Substantia nigra (tissue), 51 donors: ENCODE measurements at places on chromosomes 16 and 17.

DNA sequence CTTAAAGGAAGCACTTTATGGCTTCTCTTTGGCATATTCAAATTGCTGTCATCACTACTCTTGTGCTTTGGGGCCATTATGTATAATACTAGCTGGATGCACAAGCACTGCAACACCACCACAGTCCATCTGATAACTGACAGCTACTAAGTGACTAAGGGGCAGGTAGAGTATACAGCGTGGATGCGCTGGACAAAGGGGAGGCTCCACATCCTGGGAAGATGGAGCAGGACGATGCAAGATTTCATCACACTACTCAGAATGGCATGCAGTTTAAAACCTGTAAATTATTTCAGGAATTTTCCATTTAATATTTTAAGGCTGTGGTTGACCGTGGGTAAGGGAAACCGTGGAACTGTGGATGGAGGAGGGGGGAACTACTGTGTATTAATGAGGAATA lies 25.0 kb downstream of the MPRIP start:
- DNase-seq = no peak

DNA sequence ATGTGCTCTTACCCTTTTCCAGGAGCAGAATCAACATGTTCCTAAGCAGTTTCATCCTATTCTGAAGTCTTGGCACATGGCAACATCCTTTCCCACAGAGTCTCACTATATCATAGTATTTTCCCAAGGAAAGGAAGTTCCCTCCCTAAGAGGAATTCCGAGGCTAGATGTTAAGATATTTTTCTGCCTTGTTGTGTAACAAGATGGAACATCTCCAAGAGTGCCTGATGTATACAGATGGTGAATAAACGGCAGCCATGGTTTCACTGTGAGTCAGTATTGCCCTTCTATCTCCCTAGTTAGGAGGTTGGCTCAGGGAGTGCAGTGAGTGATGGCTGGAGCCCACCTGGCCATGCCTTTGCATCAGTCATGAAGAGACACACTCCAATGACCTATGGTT lies 48.2 kb downstream of the SPACA3 start:
- DNase-seq = no peak

DNA sequence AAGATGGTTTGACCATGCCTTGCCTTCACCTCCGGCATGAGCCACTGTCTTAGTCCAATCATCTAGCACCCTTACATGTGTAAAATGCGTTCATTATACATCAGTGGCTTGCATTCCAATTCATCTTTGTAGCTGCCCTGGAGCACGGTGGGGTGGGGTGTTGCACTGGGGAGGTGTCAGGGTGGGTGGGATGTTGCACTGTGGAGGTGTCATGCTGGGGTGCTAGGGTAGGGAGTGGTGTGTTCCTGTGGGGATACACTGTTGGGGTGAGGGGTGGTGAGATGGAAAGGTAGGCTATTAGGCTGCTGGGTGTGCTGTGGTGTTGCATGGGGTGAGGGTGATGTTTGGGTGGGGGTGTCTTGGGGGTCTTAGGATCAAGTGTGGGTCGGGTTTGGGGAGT lies 47.0 kb downstream of the NLRC5 start:
- DNase-seq = no peak

- DNase-seq = no peak
Observed at GRCh38 chr16:49473773-49474172, 100.2 kb downstream of the C16orf78 start.

DNA sequence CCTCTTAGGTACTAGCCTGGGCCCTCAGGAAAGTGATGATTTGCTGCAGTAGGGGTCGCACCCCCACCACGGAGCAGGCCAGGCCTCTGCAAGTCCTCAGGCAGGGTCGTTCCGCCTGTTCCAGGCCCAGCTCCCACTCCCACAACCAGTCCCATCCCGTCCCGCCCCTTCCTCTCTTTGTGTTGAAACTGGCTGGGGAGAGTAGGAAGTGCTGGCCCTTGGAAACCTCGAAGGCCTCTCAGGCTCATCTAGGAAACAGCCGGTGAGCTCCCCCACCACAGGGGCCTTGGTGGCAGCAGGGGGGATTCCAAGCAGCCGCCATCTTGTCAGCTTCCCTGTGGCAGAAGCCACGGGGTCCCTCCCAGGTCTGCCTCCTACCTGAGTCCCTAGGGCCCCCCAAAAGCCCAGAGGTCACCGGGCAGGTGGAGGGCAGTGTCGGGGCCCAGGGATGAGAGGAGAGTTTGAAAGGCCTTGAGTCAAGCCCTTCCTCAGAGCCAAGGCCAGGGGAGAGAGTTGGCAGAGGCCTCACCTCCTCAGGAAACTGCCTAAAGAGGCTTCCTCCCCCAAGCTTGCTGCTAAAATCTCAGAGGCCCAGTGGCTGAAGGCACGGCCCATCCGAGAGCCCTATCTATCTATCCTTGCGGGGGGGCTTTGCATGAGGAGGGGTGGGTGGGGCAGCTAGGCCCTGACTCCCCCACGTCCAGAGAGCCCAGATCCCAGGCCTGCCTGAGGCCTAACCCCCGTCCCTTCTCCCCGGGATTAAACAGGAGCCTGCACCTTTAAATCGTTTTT lies 22.2 kb downstream of the MMP15 start:
- DNase-seq = no peak
